ENCODE measurements at places on chromosomes 12 and 14.

DNA sequence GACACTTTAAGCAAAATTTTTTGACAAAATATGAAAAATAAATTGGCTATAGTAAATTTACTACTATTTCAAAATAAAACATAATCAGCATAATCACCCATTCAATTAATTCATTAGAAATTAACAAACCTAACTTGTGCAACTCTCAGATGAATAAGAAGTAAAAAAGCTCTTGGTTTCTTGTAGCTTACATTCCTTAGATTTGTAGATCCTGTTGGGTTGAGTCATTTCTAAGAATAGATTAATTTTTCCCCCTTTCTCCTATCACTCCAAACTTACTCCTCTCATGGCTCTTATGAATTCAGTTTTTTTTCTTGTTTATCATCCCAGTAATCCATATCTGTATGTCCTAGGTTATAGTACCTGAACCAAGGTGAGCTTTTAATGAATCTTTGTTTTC, 230.9 kb upstream of the LRIG3 start:
- DNase-seq, result no peak

GRCh38 chr14:71004481-71004880, 97.2 kb downstream of the PCNX1 start:
- DNase-seq, result no peak

DNA sequence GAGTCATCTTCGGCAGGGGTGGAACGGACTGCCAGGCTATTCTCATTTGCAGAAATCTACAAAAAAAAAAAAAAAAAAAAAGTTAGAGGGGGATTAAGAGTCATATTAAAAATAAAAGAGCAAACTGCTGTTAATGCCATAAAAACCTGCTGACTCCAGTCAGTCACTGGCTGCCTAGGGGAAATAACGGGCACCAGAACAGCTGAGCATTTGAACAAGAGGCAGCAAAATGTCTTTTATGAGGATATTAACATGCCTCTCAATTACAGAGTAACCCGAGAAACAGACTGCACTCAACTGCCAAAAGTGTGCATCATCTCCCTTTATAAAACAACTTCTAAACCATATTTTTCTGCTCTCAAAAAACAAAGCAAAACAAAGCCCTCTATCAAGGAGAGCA, 28.7 kb upstream of the CERS5 start:
- DNase-seq, result no peak

- DNase-seq, result no peak
Measured at GRCh38 chr14:88914956-88915355, 90.5 kb downstream of the TTC8 start.

- DNase-seq, result no peak
Measured at GRCh38 chr12:51868821-51869495, 18.9 kb upstream of the ANKRD33 start.

- DNase-seq, result no peak
Measured at GRCh38 chr14:99033951-99034350, 238.0 kb downstream of the BCL11B start.

DNA sequence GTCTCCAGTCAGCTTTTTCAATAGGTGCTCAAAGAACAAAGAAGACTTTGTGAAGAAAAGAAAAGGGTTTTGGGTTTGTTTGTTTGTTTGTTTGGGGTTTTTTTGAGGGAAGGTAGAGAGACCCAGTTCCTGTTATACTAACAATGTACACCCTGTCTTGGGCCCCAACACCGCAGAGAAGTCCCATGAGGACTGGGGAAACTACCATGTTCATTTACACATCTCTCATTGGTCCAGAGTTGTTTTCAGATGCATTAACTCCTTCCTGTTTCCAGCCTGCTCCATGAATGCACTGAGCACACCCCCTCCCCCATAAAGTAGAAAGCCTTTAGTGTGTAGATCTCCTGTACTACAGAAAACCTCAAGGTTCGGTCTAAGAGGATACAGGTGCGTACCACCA, 51.1 kb upstream of the SLC8A3 start:
- DNase-seq, result no peak

DNA sequence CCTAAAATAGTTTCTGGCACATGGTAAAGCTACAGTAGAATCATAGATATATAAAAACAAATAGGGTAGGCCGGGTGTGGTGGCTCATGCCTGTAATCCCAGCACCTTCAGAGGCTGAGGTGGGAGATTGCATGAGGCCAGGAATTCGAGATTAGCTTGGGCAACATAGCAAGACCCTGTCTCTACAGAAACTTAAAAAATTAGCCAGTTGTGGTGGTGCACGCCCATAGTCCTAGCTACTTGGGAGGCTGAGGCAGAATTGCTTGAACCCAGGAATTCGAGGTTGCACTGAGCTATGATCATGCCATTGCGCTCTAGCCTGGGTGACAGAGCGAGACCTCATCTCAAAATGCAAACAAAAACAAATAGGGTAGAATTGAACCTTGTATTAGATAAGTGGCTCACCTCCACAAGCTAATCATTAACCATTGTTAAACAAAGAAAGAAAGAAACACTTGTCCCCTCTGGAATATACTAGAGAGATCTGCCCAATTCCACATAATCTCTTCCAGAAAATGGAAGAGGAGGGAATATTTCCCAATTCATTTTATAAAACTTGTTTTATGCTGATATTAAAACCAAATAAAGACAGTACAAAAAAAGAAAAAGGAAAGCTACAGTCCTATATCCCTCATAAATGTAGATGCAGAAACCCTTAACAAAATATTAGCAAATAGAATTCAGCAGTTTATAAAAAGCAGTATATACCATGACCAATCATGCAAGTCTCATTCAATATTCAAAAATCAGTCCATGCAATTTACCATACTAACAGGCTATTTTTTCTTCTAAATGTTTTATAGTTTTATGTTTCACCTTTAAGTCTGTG, 22.7 kb upstream of the DHRS2 start:
- DNase-seq, result no peak

DNA sequence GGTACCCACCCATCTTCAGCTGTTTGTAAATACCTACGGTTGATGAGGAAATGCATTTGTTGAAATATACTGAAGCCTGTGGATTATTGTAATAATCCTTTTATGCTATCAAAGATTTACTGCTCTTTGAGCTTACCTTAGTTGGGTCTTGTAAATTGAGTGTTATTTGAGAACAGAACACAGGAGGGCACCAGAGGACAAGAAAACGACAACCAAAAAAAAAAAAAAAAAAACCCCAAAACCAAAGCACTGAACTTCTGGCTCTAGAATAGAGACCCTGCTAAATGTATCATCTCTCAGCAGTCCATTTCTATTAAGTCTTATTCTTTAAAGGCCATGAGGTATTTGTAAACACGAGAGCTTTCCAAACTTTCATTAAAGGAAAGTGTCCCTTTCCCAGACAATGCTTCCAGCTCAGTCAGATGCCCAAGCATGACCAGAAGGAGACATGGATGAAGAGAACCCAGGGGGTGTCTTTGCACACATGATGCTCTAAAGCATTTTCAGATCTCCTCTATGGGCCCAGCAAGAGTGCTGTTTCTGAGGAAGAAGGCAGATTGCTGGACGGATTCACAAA, 763.9 kb downstream of the NRXN3 start:
- DNase-seq, result no peak

DNA sequence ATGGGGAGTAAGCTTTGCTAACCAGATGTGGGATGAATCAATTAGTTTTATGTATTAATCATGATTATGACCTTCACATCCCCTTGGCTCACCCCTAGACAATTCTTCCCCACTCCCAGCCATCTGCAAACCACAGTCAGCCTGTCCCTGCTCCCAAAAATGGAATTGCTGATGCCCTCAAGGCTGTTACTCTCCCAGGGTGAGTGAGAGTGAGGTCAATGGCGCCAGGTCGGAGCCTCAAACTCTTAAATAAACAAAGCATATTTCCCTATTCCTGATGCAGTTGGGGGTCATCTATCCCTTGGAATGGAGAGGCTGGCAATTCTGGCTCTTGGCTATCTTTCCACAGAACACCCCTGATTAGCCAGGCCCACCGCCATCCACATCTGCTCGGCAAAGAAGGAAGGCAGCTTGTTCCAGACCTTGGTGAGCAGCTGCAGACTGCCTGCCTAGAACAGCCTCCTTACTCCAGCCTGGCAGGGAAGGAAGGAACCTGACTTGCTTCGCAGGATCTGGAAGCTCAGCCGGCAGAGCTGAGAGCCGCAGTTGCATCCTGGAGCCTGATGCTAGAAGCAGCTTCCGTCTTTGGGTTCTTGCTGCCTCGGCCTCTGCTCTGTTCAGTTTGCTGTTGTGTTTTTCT, 57.0 kb downstream of the SMUG1 start:
- no peak for DNase-seq

DNA sequence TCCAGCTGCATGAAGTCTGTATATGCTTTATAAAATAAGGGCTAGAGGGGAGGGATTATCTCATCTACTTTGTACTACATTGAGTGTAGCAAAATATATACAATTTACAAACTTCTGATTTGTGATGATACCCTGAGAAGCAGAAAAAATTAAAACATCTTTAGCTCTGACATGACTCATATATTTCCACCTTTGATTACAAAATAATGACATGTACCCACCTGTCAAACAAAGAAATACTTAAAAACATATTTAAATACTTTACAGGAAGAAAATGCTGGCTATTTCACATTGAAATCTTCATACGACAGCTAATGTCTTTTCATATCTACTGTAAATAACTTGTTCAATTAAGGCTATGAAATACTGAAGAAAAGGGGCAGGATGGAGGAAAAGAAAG, 3.3 kb downstream of the GPR135 start:
- no peak for DNase-seq

GRCh38 chr12:59452746-59453145, 143.1 kb upstream of the SLC16A7 start:
- DNase-seq, result no peak

DNA sequence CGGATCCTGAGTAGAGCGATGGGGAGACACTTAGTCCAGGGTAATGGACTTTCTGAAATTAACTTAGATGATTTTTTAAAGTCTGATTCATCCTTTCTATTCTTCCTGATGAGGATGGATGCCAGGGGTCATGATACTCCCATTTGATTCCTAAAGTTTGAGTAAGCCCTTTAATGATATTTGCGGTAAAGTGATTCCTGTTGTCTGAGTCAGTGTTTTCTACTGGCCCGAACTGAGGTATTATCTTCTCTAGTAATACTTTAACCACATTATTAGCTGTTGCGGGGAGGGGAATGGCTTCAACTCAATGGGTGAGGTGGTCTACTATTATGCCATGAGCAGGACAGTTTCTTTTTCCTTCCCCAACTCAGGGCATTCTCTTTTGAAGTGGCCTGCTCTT, 111.6 kb downstream of the RIN3 start:
- DNase-seq, result no peak

DNA sequence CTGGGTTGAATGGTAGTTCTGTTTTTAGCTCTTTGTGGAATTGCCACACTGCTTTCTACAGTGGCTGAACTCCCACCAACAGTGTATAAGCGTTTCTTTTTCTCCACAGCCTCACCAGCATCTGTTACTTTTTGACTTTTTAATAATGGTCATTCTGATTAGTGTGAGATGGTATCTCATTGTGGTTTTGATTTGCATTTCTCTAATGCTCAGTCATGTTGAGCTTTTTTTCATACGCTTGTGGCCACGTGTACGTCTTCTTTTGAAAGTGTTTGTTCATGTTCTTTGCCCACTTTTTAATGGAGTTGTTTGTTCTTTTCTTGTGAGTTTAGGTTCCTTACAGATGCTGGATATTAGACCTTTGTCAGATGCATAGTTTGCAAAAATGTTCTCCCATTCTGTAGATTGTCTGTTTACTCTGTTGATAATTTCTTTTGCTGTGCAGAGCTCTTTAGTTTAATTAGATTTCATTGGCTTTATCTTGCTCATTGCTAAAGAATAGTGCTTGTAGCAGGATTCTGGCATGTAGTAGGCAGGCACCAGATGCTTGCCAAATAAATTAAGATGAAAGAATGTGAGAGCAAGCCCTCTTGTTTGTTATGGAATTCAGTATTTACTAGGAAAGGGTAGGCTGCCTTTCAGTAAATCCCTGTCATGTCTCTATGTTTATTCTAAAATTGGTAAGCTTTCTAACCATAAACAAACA, 86.8 kb downstream of the PDE3A start:
- DNase-seq, result no peak

GRCh38 chr12:68781728-68782127, 26.2 kb upstream of the MDM2 start:
- no peak for DNase-seq

Measured in retinal pigment epithelial cell (primary cell).